ENCODE measurements at places on chromosomes 2 and 18.

GRCh38 chr2:74816540-74817303 is 17.2 kb upstream of the HK2 start:
- DNase-seq = no peak

DNA sequence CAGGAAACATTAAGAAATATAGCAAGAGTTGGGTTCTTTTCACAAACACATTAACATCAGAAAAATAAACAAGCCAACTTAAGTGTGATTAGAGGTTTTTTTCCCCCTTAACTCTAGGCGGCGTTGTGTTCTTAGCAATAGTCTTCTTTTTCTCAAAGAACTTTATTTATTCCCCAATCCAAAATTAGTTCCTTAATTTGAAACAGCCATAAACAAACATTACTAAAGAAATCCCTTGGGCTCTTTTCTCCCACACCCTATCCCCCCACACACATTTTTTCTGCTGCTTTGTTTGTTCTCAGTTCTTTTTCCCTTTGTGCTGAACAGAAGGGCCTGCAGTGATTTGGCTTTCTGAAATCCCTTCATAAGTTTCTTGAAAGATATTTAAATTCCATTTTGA is 13.2 kb upstream of the MYO1B start:
- no peak for DNase-seq

GRCh38 chr2:98759827-98760625 is 29.1 kb upstream of the MGAT4A start:
- DNase-seq = no peak

DNA sequence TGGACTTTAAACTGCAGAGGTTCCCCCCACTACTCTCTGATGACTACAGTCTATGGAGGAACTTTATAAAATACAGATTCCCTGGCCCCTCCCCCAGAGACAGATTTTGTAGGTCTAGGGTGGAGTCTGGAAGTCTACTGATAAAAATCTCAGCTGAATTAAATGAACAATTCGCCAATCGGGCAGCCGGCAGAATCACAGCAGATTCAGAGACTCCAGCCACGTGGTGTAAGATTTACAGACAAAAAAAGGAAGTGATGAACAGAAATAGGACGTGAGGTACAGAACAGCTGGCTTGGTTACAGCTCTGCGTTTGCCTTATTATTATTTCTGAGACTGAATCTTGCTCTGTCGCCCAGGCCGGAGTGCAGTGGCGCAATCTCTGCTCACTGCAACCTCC is 21.4 kb upstream of the MTA3 start:
- no peak for DNase-seq

DNA sequence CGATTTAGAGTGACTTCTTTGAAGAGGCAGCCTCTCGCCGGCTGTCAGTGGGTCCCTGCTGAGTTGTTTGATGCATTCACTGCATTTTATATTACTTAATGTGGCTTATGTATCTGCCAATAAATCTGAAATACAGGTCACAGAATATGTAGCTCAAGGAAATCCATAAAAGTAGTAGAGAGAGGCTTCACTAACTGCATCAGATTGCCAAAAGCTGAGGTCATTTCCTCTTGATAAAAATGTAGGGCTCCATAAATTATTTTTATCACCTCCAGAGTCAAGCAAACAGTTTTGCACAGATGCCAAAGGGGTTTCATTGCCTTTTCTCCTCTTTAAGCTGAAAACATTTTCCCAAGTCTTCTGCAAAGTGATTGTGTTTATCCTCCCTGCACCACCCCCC is 36.5 kb upstream of the CCDC93 start:
- DNase-seq = no peak

GRCh38 chr18:7758764-7759163 is 191.6 kb downstream of the PTPRM start:
- DNase-seq = no peak

GRCh38 chr18:10057401-10057893 is 143.6 kb downstream of the VAPA start:
- DNase-seq = no peak

All from central memory CD4-positive, alpha-beta T cell (primary cell).